HFFc6 (cell line): ENCODE measurements at places on chromosomes 11 and 22. TPM values are rescaled to one million over a fixed set of nuclear protein-coding genes. Genes with fewer than 3 reads are reported as not detected.

The YIF1A gene
- total RNA-seq: 155 to 195 TPM (median 168 TPM) in 3 replicates

- peak; percentile 100 for DNase-seq
Measured at GRCh38 chr11:66288671-66289547, at the start of gene YIF1A. TSS of gene YIF1A (minus strand) at chr11:66289143. CDS start at chr11:66288985, 158 bp downstream.

The MPPED2 gene
- total RNA-seq: not detected in 3 replicates

The DEFB131B gene
- not detected in 3 replicates for total RNA-seq

The CDC42BPG gene
- total RNA-seq: 0.05 to 0.29 TPM in 2 of 3 replicates, not detected in the other

GRCh38 chr11:134228625-134229024, 4.2 kb downstream of the VPS26B start:
- DNase-seq: peak; percentile 67

GRCh38 chr11:112129656-112130055, 34.2 kb downstream of the IL18 start:
- no peak for DNase-seq

DNA sequence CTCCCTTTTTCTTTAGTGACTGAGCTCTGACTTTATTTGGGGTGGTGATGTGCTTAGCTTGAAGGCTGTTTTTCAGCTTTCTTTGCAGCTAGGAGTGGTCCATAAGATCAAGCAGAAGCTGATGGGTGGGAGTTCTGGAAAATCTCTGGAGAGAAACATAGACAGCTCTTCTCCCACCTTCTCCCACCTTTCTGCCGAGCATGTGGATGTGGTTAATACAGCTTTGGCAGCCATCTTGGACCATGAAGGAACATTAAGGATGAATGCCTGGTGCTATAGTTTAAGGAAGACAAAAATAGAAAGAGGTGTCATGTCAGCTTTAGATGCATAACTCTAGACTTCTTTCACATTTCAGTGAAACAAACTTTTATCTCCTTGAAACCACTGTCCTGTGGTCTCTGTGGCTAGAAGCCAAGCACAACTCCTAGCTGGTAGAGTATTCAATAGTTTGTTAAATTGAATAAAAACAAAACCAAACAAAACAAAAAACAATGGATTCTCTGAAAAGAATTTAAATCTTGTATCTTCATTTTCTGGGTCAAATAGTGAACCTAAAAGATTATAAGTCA, 203.6 kb upstream of the SESN3 start:
- DNase-seq: no peak

- DNase-seq: no peak
Measured at GRCh38 chr11:64305691-64306562, 603 bp downstream of the ESRRA start.

GRCh38 chr11:71236836-71237475, 15.4 kb downstream of the SHANK2 start:
- DNase-seq: no peak

The UPB1 gene
- 0.12 to 0.20 TPM in 2 of 3 replicates, not detected in the other for total RNA-seq

The ASPHD2 gene
- 1.3 to 2.3 TPM (median 2.0 TPM) in 3 replicates for total RNA-seq

DNA sequence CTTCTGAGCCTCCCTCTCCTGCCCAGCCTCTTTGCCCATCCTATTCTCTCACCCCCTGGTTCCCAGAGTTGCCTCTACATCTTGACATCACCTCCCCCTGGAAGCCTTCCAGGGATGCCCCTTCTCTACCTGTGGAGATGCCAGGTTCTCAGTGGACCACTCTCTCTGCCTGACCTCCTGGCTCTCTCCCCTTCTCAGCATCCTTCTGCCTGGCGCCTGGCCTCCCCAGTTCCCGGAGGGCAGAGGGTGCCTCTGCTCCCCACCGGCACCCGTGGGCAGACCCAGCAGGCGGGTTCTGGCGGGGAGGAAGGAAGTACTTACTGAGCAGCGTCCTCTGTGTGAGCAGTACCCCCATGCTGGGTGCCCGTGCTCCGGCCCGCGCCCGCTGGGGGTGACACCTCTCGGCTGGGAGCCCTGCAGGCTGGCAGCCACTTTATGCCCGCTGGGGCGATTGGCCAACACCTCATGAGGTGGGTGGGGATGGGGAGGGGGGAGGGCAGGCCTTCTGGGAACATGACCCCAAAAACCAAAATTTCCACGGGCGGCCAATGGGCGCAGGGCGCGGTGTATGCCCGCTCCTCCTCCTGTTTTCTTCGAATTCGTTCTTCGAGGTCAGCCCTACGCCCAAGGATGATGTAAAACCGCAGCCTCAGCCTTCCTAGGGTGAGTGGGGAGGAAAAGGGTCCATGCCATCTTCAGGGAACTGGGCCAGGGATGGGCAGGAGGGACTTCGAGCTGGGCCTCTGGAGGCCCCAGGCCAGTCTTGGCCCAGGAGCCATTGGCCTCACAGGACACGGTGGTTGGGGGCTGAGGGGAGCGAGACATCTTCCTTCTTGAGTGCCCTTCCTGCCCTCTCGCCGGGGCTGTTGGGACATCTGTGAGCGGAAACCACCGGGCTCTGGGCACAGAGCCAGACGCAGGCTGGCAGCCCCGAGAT, at the start of gene OSM:
Gene OSM (minus strand): TSS at position 407 of the 937 bp plus-strand sequence. CDS start 52 bp downstream, at position 355.
- no peak for DNase-seq
